BE2C (cell line): ENCODE measurements at places on chromosomes 2 and 18.

DNA sequence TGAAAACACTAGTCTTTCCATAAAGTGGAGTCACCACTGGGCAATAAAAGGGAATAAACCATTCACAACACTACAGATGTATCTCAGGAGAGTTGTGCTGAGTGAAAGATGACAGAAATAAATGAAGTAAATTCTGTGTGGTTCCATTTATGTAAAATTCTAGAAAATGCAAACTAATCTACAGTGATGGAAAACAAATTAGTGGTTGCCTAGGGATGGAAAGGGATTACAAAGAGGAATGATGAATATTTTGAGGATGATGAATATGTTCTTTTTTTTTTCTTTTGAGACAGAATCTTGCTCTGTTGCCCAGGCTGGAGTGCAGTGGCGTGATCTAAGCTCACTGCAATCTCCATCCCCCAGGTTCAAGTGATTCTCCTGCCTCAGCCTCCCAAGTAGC lies 123.0 kb downstream of the MAPK4 start:
- no peak for DNase-seq

GRCh38 chr2:51224790-51225189 lies 192.9 kb upstream of the NRXN1 start:
- no peak for DNase-seq

DNA sequence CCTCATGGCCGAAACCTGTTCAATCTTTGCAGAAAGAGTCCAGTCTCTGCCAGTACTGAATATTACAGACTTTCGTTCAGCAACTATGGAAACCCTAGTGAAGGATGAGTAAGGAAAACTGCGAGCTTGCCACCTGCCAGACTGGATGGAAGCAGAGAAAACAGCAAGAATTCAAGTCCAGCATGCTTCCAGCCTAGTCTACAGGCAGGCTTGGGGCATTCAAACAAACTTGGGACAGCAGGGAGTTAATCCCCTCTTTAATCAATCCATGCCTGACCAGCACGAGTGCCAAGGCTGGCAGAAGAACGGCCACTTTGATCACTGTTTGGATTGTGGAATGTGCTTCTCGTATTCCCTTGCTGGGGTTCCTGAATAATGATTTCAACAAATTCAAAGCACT lies 145.2 kb downstream of the EPHA4 start:
- no peak for DNase-seq

DNA sequence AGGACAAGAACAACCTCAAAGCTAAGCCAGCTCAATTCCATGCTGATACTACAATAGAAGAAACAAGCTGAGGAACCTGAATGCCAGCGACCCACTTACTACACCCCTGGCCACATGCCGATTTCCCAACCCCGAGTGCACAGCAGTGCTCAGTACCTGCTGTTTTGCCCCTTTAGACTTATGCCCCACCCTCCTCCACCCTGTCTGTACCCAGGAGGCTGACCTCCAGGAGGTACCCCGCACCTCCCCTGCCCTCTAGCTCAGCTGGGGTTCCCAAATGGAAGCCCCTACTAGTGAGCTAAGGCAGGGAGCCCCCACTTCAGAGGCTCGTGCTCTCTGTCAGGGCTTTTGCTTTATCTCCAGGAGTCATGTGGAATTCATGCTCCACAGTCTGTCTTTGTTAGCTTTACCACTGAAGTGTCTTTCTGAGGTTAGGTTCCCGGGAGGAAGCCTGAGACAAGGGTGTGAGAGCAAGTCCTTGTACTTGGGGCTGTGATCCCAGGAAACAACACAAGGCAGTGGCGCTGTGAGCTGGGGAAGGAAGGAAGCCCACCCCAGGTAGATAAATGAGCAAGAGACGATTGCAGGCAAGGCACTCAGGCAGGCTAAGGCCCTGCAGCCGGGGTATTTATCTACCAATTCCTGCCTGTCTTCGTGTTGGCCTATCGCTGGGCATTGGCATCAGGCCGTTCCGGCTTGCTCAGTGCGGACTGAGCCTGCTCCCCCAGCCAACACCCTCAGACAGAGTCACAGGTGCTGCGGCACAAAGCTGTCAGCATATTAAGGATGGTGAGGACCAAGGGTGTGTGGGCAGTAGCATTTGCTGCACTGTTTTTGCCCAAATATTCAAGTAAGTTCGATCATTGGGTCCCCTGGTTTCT lies 220.5 kb downstream of the CYP26B1 start:
- no peak for DNase-seq

DNA sequence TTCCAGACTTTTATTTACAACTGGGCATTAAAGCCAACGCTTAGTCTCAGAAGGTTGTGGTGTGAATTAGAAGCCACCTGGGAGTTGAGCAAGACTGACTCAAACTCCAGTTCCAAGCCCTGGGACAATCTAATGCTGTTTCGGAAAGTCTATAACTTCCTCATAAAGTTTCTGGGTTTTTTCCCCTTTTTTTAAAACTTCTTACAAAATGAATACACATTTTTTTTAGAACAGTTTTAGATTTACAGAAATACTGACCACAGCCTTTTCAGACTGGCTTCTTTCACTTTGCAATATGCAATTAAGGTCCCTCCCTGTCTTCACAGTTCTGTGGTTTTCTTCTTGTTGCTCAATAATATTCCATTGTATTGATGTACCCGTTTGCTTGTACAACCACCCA lies 115.9 kb upstream of the TWIST2 start:
- no peak for DNase-seq

- DNase-seq = no peak
Measured at GRCh38 chr18:73381016-73381698, 513.4 kb upstream of the NETO1 start.

- DNase-seq = no peak
Measured at GRCh38 chr18:22467760-22468553, 50.2 kb upstream of the CTAGE1 start.

DNA sequence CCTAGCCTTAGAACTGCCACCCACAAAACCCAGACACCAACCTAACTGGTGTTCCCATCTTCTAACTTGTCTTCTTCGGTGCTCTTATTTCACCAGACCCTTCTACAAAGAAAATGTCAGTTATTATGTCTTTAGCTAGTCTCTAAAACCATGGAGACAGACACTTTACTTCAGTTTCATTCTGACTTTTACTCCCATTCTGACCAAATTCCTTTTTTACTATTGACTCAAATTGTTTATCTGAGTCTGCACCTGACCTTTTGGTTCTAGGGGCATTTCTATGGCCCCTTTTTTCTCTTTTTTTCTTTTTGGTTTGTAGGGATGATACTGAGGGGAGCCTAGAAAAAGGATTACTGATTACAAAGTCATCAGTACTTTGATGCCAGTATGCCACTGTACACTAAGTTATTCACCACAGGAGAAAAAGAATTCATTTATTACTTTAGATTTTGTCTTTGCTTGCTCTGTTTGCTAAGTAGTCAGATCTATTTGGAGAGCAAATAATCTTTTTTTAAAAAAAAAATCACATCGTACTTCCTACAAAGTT lies 6.8 kb upstream of the SLC1A4 start:
- DNase-seq = no peak

- no peak for DNase-seq
Measured at GRCh38 chr2:189506514-189506976, 65.3 kb downstream of the WDR75 start.

GRCh38 chr2:178279142-178279541 lies 84.8 kb downstream of the OSBPL6 start:
- no peak for DNase-seq

DNA sequence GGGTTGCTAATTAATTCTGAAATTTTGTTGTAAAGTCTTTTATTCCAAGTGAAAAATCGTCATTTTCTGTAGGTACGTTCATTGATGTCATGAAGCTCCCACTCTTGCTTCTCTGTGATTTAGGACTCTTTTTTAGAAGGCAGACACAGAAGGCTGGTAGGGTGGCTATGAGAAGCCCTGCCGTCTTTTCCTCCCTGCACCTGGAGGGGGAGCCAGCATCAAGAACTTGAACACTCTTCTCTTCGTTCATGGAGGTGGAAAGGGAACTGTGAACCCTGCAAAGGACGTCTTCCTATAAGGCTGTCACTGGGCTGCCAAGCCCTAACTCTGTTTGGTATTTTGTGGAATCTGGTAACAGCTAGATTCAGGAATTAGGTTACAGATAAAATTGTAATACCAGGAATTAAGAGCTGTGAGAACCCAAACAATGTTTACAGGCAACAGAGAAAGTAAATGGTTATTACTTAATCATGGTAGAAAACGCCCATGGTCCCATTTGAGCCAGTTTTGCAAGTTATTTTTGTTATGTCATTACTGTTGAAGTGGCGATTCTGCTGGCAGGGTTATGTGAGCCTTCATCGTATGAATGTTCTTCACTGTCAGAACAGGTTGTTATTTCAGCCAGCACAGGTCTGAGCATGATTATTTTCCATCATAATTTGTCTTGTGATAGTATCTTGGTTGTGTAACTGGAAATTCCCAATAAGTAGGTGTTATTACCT lies 112.2 kb downstream of the OSBPL6 start:
- peak; percentile 50 for DNase-seq

GRCh38 chr2:167686691-167687090 lies 560.7 kb downstream of the STK39 start:
- no peak for DNase-seq

DNA sequence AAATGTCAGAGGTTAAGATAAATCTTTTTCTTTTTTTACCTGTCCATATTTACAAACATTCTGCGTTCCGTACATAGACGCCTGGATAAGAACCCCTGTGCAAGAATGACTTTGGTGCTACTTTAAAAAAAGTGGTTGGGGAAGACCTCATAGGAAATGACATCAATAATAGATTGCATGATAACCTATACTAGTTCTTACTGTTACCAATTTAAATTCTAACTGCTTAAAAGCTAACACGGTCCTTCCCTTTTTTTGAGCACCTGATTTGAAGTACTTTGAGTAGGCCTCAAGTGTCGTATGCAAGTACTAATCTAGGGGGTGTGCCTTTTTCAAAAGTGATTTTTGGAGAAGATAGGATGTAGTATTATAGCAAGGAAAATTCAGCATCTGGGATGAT lies 2.1 kb downstream of the SLC39A10 start:
- no peak for DNase-seq

DNA sequence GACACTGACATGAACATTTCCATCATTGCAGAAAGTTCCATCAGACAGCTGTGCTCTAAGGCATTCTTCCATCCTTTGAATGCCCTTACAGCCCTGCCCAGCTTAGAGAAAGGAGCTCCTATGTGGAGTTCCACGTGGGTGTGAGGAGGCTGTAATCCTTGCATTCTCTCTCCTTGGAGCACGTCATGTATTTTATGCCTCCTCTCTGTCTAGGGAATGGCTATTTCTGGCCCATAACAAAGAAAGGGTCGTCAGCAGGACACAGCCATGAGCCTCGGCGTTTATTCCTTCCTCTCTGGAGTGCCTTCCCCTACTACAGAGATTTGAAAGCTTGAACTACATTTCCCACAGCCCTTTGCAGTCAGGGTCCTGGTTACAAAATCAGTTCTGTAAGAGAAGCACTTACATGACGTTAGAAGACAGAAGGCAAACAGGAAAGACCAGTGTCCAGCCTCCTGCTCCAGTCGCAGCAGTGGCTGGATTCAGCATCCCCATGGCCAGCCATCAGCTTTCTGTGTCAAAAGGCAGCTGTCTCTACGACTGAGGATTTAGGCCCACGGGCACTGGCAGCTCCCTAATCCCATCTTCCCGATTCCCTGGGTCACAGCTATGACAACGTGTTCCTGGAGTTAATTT lies 234.9 kb downstream of the TFCP2L1 start:
- DNase-seq = no peak

GRCh38 chr2:75035444-75036353 lies 77.3 kb downstream of the POLE4 start:
- no peak for DNase-seq

DNA sequence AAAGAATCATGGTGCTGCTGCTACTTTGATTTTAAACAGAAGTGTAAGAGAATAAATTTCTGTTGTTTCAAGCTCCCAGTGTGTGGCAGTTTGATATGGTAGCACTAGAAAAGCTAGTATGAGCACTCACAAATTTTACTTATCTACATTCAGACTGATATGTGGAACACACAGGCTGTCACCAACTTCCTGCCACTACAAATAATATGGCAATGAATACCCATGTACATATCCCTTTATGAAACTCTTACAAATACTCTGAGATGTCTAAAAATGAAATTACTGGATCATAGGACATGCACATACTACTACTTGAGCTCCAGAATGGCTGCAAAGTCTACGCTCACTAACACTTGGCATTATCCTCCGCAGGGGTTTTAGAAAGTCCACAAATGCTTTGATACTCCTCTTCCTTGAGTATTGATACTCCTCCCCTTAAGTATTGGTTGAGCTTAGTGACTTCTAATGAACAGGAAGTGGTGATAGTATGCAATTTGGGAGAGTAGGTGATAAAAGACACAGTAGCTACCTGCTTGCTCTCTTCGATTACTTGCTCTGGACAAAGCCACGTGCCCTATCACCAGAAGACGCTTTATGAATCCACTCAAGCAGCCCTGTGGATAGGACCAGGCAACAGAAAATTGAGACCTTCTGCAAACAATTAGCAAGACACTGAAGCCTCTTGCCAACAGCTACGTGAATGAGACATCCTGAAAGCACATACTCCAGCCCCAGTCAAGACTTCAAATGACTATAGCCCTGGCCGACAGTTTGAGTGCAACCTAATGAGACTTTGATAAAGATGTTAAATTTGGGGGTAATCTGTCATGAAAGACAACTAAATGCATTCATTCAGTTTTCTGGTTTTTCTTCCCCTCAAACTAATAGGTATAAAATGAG lies 35.4 kb downstream of the FBXO11 start:
- DNase-seq = no peak

GRCh38 chr2:182717816-182718215 lies 1.8 kb downstream of the DNAJC10 start:
- DNase-seq = no peak

DNA sequence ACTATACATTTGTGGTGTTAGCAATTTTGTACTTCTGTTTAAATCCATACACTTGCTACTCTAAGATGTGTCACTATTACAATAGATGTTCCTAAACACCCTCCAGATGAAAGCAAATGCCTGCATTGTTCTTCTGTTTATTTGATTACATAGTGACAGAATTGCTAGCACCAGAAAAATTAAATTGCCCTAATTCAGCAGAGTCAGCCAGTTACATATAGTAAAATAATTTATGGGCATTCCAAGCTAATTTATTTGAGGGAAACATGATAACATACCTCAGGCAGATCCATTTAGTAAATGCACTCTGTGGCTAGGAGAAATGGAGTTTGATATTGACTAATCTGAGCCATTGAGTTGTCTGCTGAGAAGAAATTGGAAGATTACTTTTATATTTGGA lies 347.1 kb upstream of the FSIP2 start:
- no peak for DNase-seq

GRCh38 chr2:57869758-57870344 lies 176.8 kb upstream of the VRK2 start:
- DNase-seq = no peak

DNA sequence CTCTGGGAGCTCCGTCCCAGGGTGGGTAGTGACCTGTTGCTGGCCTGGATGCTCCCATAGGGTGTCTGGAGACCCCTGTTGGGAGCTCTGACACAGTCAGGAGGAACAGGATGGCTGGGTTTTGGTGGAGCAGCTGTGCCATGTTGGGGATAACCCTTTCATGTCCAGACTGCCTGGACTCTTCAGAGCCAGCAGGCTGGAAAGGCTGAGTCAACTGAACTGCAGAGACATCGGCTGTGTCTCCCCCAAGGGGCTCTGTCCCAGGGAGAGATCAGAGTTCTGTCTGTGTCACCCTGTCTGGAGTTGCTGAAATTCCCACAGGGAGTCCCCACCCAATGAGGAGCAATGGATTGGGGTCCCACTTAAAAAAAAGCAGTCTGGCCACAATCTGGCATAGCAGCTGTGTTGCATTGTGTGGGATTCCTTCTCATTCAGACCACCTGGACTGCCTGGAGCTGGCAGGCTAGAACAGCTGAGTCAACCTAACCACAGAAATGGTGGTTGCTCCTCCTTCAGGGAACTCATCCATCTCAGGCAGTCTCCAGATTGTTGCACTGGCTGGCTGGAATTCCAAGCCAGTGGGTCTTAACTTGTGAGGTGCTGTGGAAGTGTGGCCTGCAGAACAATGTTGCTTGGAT lies 37.2 kb downstream of the AGPS start:
- no peak for DNase-seq
